Activated B cell treated with CpG ODN at 0.5 μM for 24 hours (primary cell): ENCODE measurements at places on chromosomes 7 and 10.

DNA sequence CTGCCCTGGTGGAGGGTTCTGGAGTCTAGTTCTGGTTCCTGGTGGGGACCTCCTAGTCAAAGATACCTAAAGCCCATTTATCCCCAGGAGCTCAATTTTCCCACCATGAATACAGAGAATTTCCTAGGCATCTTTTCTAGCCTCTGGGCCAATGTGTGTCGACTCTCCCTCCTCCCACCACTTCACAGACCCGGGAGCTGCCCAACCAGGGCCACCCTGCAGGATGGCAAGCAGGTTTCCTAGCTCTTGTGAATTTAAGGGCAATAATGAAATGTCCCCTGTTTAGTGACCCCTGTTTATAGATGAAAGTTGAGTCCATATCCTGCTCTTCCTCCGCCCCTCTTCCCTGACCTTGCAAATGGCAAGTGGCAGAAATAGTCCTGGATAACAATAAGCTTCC, 9.4 kb downstream of the DLX5 start:
- no peak for DNase-seq

- no peak for DNase-seq
Measured at GRCh38 chr7:117470777-117471176, 9.0 kb upstream of the CFTR start.

- DNase-seq, result no peak
Measured at GRCh38 chr10:31343009-31343408, 24.0 kb downstream of the ZEB1 start.

DNA sequence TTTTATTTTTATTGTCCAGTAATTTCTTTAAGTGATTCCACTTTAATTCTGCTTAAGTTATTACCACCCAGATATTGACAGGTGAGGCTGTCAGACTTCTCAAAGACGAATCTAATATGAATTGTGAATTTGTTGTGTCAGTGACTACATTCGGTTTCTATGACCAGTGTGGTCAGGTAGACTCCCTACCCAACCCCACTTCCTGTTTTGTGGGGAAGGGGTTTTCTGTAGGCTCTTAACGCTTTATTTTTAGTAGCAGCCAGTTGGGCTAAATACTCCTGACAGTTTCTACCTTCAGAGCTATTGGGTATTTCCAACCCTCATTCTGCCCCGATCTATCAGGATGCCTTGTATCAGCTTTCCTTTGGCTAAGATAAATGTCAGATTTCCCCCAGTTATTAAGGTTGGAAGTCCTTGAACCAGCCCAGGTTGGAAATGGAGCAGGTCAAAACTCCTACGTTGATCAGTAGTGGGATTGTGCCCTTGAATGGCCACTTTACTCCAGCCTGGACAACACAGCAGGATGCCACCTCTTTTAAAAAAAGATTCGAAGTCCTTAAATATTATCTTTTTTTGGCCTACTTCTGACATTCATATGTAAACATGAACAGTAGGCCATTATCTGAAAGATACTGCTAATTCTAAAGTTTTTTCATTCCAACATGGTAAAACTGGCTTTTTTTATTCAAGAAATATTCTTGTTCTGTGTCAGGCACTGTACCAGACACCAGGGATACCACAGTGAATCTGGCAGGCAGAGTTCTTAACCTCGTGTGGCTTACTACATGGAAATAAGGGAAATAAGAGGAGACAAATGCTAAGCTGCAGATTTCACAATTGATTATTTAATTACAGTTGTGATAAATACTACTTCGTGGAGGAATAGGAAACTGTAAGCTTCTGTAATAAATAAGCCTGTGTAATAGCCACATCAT, 133.3 kb upstream of the SAMD8 start:
- DNase-seq, result no peak

- no peak for DNase-seq
Measured at GRCh38 chr7:46389146-46389545, 468.1 kb upstream of the IGFBP3 start.

- no peak for DNase-seq
Measured at GRCh38 chr10:102384053-102384452, 11.5 kb upstream of the NFKB2 start.

- no peak for DNase-seq
Measured at GRCh38 chr7:54326592-54327167, 215.5 kb upstream of the VSTM2A start.

DNA sequence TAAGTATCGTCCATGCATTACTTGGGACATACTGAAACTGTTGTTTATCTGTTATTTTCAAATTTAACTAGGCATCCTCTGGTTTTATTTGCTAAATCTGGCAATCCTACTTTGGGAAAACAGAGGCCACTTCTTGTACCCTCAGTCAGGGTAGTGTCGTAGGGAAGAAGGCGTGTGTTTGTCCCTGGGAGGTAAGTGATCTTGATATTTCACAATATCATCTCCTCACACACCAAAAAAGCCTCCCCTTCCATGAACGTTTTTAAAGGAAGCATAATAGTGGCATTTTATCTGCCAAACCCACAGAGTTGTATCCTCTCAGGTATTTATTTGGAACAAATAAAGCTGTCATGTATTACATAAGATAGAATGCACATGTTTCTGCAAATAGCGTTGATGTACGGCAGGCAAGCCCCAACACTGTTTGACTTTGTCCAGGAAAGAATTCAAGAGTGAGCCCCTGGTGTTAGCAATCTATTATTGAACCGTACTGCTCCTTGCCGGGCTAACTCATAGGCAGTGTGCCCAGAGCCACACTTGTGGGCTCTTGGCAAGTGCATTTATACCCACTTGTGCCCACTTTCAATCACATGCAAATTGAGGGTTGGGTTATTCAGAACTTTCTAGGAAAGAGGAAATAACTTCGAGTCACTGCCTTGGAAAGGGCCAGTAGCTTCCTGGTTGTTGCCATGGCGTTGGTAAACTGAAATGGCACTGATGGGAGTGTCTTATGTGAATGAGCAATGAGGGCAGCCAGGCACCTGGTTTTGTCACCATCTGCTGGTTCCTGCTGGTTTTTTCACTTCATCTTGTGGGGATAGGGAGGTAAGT, 266.0 kb downstream of the USP6NL start:
- no peak for DNase-seq
